Activated T-cell treated with anti-CD3 and anti-CD28 coated beads for 1 hour (primary cell): ENCODE measurements at places on chromosomes 5 and 9.

DNA sequence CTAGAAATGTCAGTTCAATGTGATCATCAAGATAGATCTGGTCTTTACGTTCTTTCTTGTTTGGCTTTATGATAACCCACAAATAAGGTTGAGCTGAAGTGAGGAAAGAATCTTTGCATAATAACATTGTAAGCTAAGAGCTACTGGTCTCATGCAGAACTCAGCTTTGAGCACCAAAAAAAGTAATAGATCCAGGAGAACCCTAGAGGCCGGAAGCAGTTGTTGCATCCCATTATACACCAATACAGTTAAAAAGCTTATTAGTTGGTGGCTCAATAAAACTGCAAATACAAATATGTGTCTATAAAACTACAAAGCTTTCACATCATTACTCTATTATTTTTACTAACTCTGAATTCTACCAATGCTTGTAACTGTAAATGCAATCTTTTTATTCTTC is 85.5 kb upstream of the NUDT12 start:
- no peak for DNase-seq

- no peak for DNase-seq
Observed at GRCh38 chr5:142849880-142850279, 79.7 kb downstream of the ARHGAP26 start.

- no peak for DNase-seq
Observed at GRCh38 chr5:167845952-167846351, 445.5 kb upstream of the WWC1 start.

DNA sequence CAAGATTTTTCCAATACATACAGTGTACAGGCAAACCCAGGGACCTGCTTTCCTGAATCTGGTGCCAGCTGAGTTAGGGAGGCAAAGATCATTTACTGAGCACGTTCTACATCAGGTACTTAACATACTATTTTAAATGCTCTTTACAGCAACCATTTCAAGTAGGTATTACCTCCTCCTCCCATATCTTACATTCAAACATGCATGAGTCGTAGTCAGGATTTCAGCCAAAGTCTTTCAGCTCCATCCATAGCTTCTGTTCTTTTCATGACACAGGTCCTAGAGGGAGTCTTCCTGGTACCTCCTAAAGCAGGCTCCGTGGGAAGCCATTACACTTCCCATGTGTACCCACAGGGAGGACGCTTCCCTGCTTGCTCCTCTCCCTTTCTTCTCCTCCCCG is 11.7 kb downstream of the KCNV2 start:
- no peak for DNase-seq

GRCh38 chr9:94920420-94921091 is 194.1 kb downstream of the AOPEP start:
- no peak for DNase-seq
